Cerebellar cortex (tissue), 1 donor: ENCODE measurements at places on chromosomes 11 and 22.

- no peak for DNase-seq
These were observed 3.2 kb downstream of the CTSD start for GRCh38 chr11:1760351-1761109.

DNA sequence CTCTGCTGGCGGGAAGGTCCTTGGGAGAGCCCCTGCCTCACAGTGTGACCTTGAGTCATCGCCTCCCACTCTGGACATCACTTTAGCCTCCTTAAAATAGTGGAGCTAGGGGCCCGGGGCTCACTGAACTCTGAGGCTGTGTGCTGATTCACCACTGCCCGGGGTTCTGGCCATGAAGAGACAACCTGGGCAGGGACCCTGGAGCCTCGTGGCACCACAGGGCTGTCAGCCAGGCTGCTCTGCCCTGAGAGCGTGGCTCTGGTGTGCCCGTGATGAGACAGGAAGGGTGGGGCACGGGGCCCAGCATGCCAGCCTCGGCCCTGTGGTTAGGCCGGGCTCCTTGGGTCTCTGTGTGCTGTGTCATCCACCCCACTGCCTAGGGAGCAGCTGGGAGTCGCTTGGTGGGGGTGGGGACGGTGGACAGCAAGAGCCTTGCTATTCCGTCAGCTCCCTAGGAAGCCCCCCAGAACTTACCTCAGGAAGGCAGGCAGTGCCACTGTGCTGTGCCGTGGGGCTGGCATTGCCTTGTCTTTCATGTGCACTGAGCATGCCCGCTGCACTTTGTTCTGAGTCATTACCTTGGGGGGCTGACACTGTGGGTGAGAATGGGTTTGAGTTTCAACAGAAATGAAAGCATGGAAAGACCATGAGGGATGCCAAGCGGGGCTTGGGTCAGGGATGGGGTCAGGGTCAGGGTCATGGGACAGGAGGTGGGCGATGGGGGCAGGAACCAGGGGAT lies 31.7 kb downstream of the TPCN2 start:
- no peak for DNase-seq

DNA sequence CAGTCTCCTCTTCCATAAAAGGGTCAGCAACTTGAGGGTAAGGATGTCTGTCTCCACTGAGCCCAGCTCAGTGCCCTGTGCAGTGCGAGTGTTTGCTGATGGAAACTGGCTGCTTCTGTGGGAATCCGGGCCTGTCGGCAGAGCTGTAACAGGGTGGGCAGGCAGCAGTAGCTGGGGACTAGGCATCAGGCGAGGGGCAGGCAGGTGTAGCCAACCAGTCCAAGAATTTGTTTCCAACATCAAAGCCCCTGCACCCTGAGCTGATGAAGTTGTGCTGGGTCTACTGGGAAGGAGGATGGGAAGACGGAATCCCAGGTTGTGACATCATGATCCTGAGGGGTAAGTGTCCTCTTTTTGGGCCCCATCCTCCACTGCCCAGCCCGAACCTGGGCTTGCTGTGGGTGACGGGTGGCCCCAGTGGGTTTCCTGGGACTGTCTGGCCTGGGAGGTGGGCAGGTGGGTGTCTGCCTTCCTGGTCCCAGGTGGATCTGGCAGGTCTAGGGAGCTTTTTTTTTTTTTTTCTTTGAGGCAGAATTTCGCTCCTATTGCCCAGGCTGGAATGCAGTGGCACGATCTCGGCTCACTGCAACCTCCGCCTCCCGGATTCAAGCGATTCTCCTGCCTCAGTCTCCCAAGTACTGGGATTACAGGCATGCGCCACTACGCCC lies 11.0 kb downstream of the SLC29A2 start:
- DNase-seq, result no peak

DNA sequence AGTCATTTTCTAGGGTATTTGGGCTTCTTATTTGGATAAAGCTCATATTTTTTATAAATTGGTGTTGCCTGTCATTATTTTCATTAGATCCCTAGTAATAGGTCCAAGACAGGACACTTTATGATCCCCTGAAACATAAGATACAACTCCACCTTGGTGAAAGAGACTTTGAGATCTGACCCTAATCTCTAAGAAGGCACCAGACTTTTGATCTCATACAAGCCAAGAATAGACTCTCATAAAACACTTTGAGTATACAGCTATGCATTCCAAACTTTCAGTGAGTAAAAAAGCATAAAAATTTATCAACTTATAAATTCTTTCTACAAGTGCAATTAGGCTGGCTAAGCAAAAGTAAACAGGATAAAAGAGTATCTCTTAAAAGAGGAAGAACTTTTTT lies 451.2 kb downstream of the MN1 start:
- DNase-seq, result no peak

- no peak for DNase-seq
These were observed 1.1 kb downstream of the GPR137 start for GRCh38 chr11:64286801-64287159.

DNA sequence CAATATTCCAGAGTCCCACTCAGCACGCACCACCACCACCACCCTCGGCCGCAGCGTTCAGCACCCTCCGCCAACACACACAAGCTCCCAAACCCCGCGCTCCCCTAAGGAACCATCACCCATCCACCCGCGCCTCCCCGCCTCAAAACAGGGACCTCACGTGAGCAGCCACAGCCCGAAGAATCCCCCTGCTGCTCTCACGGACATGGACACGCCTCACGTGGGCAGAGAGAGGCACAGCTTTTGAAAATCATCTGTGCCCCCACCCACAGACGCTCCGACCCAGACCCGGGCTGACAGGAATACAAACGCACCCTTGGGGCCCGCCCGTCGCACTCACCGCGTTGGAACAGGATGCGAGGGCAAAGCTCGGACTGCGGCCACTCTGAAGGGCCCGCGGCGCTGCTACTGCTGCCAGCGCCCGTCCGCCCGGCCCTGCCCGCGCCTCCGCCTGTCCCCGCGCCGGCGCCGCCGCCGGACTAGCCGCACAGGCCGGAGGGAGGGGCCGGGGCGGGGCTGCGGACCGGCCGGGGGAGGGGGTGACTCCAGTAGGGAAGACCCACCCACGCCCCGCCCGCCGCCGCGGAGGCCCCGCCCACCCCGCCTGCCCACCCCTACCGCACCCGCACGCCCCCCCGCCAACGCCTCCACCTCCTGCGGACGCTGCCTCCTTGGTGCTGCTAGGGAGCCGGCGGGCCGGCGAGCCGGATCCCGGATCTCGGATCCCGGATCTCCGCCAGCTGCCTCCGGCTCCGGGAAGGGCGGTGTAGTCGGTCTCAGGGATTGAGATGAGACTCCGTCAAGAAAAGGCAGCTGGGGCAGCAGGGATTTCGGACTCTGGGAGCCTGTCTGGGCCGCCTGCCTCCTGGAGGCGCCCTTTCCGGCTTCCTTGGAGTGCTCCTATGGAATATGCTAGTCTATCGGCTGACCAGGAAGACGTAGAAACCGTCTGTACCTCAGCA lies at the start of gene TRIM3:
Gene TRIM3 (minus strand): TSS at position 491 of the 962 bp plus-strand sequence. CDS start 8,246 bp downstream, outside the sequence.
- peak; percentile 84 for DNase-seq

GRCh38 chr11:11756718-11757117 lies 85.1 kb upstream of the USP47 start:
- no peak for DNase-seq

- DNase-seq, result no peak
These were observed 141.9 kb downstream of the CTTN start for GRCh38 chr11:70540196-70540595.

- DNase-seq, result no peak
These were observed 91.6 kb upstream of the SLC22A12 start for GRCh38 chr11:64499261-64500004.

GRCh38 chr22:19819911-19820879 lies 34.5 kb downstream of the GNB1L start:
- no peak for DNase-seq

DNA sequence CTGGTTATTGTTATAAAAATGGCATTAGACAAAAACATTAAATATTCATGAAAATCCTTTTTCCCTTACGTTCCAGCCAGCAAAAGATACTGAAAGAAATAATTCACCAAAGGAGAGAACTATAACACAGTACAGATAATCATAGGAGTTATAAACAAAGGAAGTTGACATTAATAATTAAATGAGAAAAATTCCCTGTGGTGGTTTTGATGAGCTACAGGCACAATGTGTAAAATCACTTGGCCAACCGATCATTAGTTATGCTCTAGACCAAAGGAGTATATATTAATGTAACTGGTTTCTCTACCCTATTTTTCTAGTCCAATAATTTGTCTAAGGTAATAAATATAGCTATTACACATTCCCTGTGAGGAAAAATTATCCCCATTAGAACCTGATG lies 534.7 kb downstream of the CNTN5 start:
- DNase-seq, result no peak

- no peak for DNase-seq
These were observed 203.7 kb downstream of the PGR start for GRCh38 chr11:100925935-100926334.

DNA sequence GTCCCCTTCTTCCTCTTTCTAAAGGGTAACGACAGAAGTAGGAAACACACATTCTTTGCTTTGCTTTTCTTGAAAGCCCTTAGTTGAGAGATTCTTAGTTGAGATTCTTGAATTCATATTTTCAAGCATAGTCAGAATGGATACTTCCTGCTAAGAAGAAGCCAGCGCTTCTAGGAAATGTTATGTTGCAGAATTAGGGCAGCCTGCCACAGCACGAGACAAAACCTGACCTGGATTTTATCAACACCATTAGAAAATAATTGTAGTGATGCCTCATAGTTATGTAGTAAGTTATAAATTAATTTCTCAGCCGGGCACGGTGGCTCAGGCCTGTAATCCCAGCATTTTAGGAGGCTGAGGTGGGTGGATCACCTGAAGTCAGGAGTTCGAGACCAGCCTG lies 37.9 kb upstream of the NUP160 start:
- no peak for DNase-seq

DNA sequence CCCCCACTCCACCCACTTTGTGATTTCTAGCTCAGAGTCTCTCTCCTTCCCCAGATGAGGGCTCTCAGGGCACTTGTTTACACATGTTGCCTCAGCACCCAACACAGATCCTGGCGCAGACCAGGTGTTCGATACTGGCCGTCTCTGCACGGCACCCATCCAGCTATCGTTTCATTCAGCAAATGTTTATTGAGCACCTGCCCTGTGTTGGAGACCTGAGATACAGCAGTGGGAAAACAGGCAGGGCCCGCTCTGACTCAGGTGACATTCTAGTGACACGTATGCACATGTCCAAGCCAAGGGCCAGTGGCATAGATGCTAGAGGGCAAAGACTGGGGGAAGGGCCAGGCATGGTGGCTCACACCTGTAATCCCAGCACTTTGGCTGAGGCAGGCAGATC lies 71.9 kb downstream of the NFAM1 start:
- DNase-seq, result no peak

DNA sequence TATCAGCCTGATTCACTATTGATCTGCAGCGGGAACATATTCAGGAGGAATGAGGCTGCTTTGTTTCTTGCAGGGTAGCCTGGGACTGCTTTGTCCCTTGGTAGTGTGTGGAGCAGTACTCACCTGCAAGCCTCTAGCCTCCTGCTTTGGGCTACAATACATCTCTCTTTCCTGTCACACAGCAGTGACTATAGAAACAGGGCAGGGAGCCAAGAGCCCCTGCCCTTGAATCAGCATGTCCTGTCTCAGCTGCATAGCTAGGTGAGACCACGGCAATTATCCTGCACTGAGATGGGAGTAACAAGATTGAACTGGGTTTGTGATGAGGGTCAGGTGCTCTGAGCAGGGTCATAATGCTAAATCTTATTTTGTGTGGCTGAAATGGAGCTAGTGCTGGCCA lies 191.9 kb downstream of the NELL1 start:
- no peak for DNase-seq

DNA sequence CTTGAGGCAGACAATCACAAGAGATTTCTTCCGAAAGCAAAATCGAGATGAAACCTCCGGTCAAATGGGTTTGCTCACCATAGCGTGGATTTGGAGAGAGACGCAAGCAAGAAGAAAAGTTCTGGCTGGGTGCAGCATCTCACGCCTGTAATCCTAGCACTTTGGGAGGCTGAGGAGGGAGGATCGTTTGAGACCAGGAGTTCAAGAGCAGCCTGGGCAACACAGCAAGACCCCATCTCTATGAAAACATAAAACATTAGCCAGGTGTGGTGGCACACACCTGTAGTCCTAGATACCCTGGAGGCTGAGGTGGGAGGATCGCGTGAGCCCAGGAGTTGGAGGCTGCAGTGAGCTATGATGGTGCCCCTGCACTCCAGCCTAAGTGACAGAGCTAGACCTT lies 24.4 kb downstream of the MN1 start:
- no peak for DNase-seq

DNA sequence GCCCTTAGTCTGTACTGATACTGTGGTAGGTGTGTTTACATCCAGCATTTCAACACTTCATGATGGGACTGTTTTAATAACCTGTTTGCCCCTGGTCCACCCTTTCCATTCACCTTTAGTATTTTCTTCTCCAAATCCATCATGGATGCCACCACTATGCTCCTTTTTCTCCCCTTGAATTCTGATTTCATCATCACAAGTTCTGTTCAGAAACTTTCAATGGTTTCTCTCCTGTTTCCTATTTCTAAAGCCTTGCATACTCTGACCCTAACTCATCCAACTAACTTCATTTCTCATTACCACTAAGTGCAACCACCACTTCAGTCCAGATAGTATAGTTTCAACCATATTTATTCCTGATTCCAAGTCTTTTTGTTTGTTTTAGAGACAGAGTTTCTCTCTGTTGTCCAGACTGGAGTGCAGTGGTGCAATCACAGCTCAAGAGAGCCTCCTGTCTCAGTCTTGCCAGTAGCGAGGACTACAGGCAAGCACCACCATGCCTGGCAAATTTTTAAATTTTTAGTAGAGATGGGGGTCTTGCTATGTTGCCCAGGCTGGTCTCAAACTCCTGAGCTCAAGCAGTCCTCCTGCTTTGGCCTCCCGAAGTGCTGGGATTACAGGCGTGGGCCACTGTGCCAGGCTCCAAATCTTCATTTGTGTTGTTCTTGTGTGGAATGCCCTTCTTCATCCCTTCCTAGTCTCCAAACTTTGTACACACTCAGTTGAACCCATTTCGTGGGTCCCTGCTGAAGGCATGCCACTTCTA lies 1.2 kb upstream of the LIN7C start:
- no peak for DNase-seq

DNA sequence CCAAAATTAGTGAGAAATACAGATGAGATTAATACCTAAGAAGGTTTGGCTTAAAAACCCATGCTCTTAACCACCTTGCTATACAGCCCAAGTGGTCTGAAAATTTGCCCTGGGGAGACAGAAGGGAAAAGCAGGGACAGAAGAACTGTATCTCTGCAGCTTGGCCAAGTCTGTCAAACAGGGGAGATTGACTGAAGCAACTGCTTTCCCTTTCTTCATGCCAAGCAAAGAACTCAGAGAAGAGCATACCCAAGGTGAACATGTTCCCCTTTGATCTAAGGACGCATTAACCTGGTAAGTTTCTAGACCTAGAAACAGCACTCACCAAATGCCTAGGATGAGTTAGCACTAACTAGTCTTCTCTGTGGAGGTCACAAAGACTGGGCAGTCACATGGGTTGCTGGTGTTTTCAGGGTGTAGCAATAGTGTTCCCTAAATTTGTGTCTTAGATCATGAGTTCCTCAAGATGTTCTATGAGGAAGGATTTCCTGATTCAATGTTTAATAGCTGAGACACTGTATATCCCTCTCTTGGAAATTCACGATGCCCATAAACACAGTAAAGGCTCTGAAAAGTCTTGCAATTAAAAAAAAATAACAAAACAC lies 75.6 kb upstream of the GRAMD1B start:
- no peak for DNase-seq

GRCh38 chr11:115674176-115674936 lies 170.1 kb upstream of the CADM1 start:
- DNase-seq, result no peak

- no peak for DNase-seq
These were observed 358.9 kb downstream of the CADM1 start for GRCh38 chr11:115145324-115145723.
